ENCODE measurements at places on chromosomes 3 and 15. TPM values are rescaled to one million over a fixed set of nuclear protein-coding genes. Genes with fewer than 3 reads are reported as not detected.

Gene SOX14
- total RNA-seq = not detected

DNA sequence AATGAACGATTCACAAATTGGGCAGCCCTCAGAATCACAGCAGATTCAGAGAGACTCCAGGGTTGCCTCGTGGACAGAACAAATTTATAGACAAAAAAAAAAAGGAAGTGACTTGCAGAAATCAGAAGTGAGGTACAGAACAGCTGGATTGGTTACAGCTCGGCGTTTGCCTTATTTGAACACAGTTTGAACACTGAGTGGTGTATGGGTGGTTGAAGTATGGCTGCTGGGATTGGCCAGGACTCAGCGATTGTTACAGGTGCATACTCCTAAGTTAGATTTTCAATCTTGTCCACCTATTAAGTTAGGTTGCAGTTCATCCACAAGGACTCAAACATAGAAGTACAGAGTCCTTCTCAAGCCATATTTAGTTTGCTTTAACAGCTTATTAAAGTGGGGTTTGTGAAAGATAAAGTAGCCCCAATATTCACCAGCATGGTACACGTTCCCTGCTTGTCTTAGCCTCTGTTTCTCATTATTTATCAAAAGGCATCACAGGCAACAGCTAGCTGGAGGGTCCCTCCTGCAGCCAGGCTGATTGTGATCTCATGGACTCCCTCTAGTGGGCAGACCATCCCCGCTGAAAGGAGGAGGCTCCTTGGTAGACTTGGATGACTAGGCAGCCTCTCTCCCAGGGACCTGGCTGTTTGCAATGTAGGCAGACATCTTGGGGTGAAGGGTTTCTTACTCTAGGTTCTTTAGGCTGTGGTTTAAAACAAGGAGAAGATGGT lies 17.6 kb upstream of the ALDH1L1 start:
- no peak overlapping the region for H3K4me3 ChIP-seq
- peak; percentile 63 for DNase-seq
- no peaks in the 10 kb centered on the region for H3K27me3 ChIP-seq
- H3K4me1 ChIP-seq = peaks cover 9% of the 10 kb centered on the region
- H3K36me3 ChIP-seq = peaks cover 10% of the 10 kb centered on the region

DNA sequence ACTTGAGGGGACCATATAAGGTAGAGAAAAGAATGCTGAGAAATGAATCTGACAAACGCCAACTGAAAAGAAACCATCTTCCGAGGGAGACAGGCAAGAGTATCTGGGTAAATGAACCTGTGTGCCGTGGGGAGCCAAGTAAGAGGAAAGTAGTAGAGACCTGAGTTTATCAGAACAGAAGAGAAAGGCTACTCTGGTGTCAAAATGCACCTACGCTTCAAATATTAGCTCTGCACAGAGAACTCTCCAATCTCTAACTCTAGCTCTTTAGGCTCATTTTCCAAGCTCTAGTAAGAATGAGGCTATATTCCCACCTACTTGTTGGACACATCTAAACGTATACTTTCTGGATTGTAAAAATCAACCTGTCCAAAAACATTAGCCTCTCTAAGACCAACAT lies 53.5 kb downstream of the TOP2B start:
- no peak for DNase-seq
- no peak overlapping the region for H3K27ac ChIP-seq
- H3K4me1 ChIP-seq = no peaks in the 10 kb centered on the region

DNA sequence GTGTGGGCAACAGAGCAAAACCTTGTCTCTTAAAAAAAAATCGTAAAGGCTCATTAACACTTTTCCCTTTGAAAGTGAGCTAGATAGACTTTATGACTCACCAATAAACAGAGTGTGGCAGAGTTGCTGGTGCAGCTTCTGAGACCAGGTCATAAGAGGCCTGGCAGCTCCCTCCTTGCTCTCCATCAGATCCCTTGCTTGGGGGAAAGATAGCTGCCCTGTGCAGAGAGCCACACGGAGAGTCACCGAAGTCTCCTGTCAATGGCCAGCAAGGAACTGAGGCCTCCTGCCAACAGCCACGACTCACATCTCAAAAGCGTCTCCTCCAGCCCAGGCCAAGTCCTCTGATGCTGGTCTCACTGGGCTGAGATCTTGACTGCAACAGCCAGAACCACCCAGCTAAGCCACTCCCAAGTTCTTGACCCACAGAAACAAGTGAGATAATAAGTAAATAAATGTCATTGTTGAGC lies 8.7 kb upstream of the GP9 start:
- no peak overlapping the region for H3K4me3 ChIP-seq
- no peaks in the 10 kb centered on the region for H3K27me3 ChIP-seq
- H3K27ac ChIP-seq = no peak overlapping the region
- no peak for DNase-seq
- H3K4me1 ChIP-seq = no peaks in the 10 kb centered on the region

Gene TTBK2
- 26.5 TPM for total RNA-seq

Gene RTP1
- 0.43 TPM for total RNA-seq

Gene C2CD4A
- not detected for total RNA-seq

DNA sequence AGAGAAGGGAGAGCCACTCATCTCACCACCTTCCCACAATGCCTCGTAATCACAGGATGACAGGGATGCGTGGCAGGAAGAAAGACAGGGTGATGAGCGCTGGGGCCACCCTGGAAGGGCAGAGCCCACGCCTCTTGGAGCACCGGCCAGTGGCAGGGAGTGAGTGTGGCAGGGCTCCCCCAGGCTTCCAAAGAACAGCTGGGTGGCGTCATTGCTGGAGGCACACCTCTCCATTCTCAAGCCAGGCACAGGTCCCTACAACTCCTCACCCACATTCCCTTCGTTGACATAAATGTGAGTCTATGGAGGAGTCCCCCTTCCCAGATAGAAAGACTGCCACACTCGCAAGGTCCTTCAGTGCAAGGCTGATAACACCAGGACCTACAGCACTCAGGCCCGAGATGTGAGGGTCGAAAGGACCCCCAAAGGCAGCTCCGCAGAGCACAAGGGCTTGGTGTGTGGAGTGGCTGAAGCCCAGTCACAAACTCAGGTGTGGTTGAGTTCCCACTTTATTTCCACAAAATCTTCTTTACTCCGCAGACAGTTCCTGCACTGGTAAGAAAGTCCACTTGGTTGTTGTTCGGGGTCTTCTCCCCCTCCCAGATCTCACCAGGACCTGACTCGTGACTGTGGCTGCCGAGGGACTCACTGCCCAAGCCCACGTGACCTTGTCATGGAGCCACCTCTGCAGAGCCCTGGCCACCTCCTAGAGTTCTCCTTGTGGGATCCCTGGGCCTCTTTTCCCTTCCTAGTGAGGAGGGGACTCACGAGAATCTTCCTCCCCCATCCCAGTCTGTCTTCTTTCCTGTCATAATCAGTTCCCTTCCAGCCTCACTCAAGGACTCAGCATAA lies 22.4 kb upstream of the CORO2B start:
- no peak for DNase-seq
- peaks cover 33% of the 10 kb centered on the region for H3K27me3 ChIP-seq
- H3K4me1 ChIP-seq = peaks cover 11% of the 10 kb centered on the region

Gene GPR27
- 18.3 TPM for total RNA-seq

Gene WDR82
- 45.4 TPM for total RNA-seq

Gene CHRNA7
- total RNA-seq = 14.0 TPM

GRCh38 chr15:66740802-66741201 lies 38.8 kb downstream of the SMAD6 start:
- H3K27ac ChIP-seq = no peak overlapping the region
- peaks cover 10% of the 10 kb centered on the region for H3K4me1 ChIP-seq
- no peaks in the 10 kb centered on the region for H3K36me3 ChIP-seq
- no peak for DNase-seq
- no peak overlapping the region for H3K4me3 ChIP-seq

- no peaks in the 10 kb centered on the region for H3K27me3 ChIP-seq
- H3K36me3 ChIP-seq = no peaks in the 10 kb centered on the region
- peaks cover 7% of the 10 kb centered on the region for H3K4me1 ChIP-seq
- peak; percentile 15 for DNase-seq
- no peak overlapping the region for H3K4me3 ChIP-seq
Observed at GRCh38 chr15:87477737-87478686, 778.5 kb downstream of the NTRK3 start.

DNA sequence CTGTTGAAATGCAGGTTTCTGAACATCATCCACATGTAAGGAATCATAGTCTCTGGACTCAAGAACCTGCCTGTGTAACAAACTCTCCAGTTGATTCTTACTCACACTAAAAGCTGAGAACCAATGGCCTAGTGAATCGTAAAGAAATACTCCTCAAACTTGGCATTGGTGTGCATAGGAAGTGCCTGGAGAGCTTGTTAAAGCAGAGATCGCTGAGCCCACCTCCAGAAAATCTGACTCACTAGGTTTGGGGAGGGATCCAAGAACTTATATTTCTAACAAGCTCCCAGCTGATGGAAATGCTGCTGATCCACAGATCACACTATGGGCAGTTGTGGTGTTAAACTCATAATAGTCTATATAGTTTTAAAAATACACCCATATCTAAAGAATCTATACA lies 55.8 kb upstream of the LMCD1 start:
- H3K27ac ChIP-seq = no peak overlapping the region
- peaks cover 13% of the 10 kb centered on the region for H3K4me1 ChIP-seq
- H3K36me3 ChIP-seq = no peaks in the 10 kb centered on the region
- no peak overlapping the region for H3K4me3 ChIP-seq
- no peaks in the 10 kb centered on the region for H3K27me3 ChIP-seq
- no peak for DNase-seq

DNA sequence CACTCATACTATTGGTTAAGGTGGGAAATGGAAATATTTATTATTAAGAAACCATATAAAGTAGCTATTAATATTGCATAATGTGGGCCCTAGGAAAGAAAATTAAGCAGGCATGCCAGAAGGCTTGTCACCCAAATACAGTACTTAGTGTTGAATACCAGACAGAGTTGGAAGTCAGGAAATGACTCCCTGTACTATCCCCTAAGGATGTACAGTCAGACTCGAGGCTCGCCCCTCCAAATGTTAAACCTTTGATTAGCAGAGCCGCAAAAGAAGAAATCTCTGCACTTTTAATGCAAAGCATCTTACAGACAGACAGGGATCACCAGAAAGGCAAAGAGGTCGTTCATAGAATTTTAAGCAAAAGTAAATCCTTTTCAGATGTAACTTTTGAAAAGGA lies 11.3 kb upstream of the RBSN start:
- H3K4me3 ChIP-seq = no peak overlapping the region
- H3K4me1 ChIP-seq = peaks cover 10% of the 10 kb centered on the region

DNA sequence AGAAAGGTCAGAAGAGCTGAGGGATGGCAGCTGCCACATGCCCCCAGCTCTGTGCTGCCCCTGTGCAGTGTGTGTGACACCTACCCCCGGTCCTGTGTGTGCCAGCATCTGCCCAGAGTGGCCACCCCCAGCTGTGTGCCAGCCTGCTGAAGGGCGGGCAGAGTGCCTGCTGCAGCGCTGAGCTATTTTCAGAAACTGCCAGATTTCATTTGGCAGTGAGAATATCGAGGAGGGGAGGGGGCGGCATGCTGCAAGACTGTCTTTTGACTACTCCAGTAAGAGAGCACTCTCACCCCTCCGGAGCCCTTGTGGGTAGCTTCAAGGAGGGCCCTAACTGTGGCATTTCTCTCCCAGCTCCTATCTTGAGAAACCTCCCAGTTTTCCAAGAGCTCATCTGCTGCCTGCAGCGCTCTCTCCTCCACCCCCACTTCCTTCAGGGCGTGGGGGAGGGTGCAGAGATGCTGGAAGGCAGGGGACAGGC lies 25.2 kb upstream of the DOCK3 start:
- peaks cover 16% of the 10 kb centered on the region for H3K4me1 ChIP-seq
- H3K36me3 ChIP-seq = no peaks in the 10 kb centered on the region
- H3K27ac ChIP-seq = no peak overlapping the region

Gene AMIGO3
- total RNA-seq = not detected

Gene ARPP21
- not detected for total RNA-seq

- H3K4me3 ChIP-seq = no peak overlapping the region
- no peaks in the 10 kb centered on the region for H3K36me3 ChIP-seq
- H3K27me3 ChIP-seq = no peaks in the 10 kb centered on the region
- DNase-seq = no peak
- H3K4me1 ChIP-seq = peaks cover 6% of the 10 kb centered on the region
Observed at GRCh38 chr3:71509066-71509465, 74.5 kb downstream of the FOXP1 start.

Gene PLIN1
- total RNA-seq = 0.07 TPM

Gene PAK6
- 0.90 TPM for total RNA-seq

DNA sequence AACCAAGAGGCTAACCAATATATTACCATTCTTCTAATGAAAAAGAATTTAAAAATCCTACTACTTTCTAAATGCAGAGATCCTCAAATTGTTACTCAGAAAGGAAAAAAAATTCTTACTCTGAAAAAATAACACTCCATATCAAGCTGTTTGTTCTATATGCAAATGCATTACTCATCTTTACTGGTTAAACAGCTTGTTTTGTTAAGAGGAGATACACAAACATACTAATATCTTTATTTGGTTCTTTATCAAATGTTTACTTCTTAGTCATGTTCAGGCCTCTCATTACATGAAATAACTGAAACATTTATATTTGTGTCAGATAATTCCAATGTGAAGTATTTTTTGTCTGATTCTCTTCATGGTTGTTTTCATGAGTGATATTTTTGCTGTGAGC lies 146.8 kb downstream of the PCCB start:
- no peaks in the 10 kb centered on the region for H3K4me1 ChIP-seq
- H3K4me3 ChIP-seq = no peak overlapping the region
- no peak overlapping the region for H3K27ac ChIP-seq
- DNase-seq = no peak
- no peaks in the 10 kb centered on the region for H3K36me3 ChIP-seq

GRCh38 chr15:65184305-65184867 lies 756 bp downstream of the CLPX start:
- peaks cover 10% of the 10 kb centered on the region for H3K36me3 ChIP-seq
- peak; percentile 73 for DNase-seq
- peak overlapping the region; percentile 93 for H3K4me3 ChIP-seq
- peaks cover 6% of the 10 kb centered on the region for H3K4me1 ChIP-seq

Gene GOLGA8M
- total RNA-seq = not detected

Gene ETV5
- 16.3 TPM for total RNA-seq

- H3K27me3 ChIP-seq = no peaks in the 10 kb centered on the region
- no peak overlapping the region for H3K27ac ChIP-seq
- no peak overlapping the region for H3K4me3 ChIP-seq
- H3K4me1 ChIP-seq = no peaks in the 10 kb centered on the region
- H3K36me3 ChIP-seq = peaks cover 17% of the 10 kb centered on the region
Observed at GRCh38 chr15:45594835-45595530, 7.8 kb downstream of the BLOC1S6 start.

DNA sequence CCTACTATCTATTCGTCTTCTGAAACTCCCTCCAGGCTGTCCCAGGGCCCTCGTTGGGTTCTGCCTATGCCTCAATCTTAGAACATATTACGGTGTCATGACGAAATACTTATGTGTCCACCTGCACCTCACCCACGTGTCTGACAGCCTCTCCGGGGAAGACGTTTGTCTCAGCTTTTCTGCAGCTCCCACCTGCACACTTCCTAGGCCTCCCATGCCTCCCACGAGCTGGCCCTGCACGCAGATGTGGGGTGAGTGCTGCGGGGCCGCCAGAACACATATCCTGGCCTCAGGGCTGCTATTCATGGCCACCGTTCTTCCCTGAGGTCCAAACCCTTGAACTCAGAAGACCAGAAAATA lies 7.1 kb upstream of the MUSTN1 start:
- H3K36me3 ChIP-seq = no peaks in the 10 kb centered on the region
- H3K4me3 ChIP-seq = no peak overlapping the region
- no peaks in the 10 kb centered on the region for H3K27me3 ChIP-seq
- no peak overlapping the region for H3K27ac ChIP-seq
- peaks cover 13% of the 10 kb centered on the region for H3K4me1 ChIP-seq

Gene SAMMSON
- total RNA-seq = not detected

- no peaks in the 10 kb centered on the region for H3K36me3 ChIP-seq
- peak; percentile 70 for DNase-seq
- no peak overlapping the region for H3K4me3 ChIP-seq
- no peak overlapping the region for H3K27ac ChIP-seq
Observed at GRCh38 chr3:115217678-115218451, 70.8 kb upstream of the ZBTB20 start.

Measured in neural progenitor cell (in vitro differentiated cells).